ENCODE measurements at places on chromosomes 6 and 20.

DNA sequence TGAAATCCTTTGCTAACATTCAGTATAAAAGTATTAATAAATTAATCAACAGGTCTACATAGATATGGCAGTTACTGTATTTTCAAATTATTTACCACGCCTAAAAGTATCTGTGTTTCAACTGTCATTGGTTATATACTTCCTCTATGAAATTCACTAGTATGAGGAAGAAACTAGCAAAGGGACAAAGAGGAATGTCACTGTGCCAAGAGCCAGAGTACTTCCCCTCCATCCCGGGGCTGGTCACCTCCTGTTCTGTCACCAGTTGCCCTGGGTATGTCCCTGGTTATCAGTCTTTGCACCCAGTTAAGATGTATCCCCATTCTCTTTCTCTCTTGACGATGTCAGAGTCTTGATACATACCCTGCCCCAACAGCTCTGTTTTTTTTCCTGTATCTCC, 476.8 kb upstream of the SOX4 start:
- DNase-seq = no peak

GRCh38 chr6:28896505-28897368, 27.0 kb downstream of the TRIM27 start:
- DNase-seq = no peak

DNA sequence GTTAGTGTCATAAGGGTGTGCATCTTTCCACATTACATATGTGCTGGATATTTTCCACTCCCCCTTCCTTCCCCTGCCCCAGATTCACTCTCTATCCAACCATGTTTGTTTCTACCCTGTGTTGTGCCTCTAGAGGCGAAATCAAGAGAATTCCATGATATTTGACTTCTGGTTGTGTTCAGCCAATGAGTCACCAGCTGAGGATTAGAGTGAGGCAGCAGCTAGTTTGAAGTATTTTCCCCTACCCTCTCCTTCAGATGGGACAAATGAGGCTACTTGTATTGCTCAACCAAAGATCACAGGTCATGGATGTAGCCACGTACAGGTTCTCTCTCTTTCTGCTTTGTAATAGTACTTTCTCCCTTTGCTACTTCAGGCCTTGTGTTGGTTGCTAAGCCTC, 24.5 kb upstream of the OR2J2 start:
- no peak for DNase-seq

GRCh38 chr20:2693286-2694007, 867 bp downstream of the EBF4 start:
- DNase-seq = no peak

- DNase-seq = no peak
These were observed 86.2 kb downstream of the SPTLC3 start for GRCh38 chr20:13094976-13095375.

GRCh38 chr20:11852811-11853210, 64.9 kb upstream of the BTBD3 start:
- DNase-seq = no peak

- DNase-seq = no peak
These were observed 17.3 kb upstream of the SNRPB2 start for GRCh38 chr20:16712511-16712947.

DNA sequence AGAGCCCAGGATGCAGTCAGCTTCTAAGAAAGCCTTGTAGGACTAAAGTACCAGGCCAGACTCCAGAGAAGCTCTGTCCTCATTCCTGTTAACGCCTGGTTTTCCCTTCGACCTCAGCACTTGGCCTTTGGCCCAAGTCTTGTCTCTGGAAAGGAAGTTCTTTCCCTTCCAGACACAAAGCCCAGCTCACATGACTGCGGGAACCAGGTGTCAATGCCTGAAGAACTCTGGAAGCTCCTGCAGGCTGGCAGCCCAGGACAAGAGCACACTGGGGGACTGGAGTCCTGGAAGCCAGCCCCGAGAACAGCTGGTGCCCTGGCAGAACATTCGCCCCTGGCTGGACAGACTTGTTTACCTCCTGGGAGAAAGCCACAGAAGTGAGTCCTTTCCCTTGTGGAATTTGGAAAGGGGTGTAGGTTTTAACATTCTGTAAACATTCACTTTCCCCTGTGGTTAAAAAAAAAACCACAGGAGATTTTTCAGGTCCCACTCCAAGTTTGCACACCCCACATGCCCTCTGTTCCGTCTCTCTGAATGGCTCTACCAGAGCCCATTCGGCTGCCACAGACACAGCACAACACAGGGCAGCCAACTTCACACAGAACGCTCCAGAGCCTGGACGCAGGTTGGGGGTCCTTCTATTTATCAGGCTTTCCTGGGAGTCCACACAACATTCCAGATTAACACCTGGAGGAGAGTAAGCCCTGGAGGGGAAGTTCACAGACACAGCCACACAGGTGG, 18.1 kb downstream of the ACSS1 start:
- peak; percentile 90 for DNase-seq

DNA sequence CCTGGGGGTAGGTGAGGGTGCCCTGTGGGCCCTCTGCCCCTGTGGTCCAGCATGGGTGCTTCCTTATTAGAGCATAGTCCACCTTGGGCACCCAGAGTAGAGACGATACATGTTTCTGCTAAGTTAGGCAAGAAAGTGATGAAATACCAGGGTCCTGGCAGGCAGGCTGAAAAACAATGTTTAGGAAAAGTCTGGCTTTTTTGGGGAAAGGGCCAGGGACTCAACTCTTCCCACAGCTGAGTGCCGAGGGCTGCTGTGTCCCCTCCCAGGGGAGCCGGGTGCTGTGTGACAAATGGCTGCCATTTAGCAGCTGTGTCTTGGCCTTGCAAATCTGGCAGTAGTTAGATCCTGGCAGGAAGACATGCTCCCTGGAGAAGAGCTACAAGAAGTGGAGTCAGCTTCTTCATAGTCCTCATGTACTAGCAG, 61.5 kb downstream of the RREB1 start:
- DNase-seq = peak; percentile 83

- no peak for DNase-seq
These were observed 3.3 kb upstream of the TMEM14A start for GRCh38 chr6:52667572-52667971.

- DNase-seq = peak; percentile 83
These were observed 35.6 kb upstream of the RPS6KA2 start for GRCh38 chr6:166662690-166663089.

GRCh38 chr6:3318226-3318625, 59.5 kb downstream of the PSMG4 start:
- DNase-seq = no peak

- no peak for DNase-seq
These were observed 73.2 kb downstream of the SCP2D1 start for GRCh38 chr20:18886756-18887155.

DNA sequence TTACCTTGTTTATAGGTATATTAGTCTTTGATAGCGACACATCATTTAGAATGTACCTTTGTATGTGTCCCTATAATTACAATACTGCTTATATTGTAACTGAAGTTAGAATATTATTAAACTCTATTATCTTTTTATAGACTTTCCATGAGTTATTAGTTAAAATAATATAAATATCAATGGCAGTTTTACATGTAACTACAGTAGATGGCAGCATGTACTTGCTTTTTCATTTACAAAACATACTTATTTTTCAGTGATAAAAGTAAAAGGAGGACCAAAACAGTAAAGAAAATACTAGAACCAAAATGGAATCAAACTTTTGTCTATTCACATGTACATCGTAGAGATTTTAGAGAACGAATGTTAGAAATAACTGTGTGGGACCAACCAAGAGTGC, 364.3 kb downstream of the RIMS1 start:
- no peak for DNase-seq

DNA sequence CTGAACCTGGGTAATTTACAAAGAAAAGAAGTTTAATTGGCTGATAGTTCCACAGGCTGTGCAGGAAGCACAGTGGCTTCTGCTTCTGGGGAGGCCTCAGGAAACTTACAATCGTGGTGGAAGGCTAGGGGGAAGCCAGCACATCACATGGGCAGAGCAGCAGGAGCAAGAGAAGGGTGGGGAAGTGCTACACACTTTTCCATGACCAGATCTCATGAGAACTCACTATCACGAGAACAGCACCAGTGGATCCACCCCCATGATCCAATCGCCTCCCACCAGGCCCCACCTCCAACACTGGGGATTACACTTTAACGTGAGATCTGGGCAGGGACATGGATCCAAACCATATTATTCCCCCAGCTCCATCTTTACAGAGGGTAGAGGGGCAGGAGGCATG, 166.4 kb downstream of the NFATC2 start:
- DNase-seq = no peak

DNA sequence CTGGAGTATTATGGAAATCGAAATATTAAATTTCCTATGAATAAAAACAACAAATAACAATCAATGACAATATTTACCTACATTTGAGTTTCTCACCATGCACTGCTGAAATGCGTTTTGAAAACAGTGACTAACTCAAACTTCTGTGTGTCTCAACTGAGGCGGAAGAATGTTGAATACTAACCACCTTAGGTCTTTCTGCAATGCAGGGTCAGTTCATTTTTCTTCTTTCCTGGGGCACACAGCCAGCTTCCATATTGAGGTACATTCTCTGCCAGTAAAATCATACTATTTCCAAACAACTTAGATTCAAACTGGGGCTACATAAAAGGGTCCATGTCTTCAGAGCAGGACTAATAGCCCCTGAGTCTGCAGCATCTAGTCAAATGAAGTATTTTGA, 310.1 kb downstream of the UTRN start:
- DNase-seq = no peak

GRCh38 chr20:828987-829386, 4.5 kb upstream of the FAM110A start:
- DNase-seq = no peak

DNA sequence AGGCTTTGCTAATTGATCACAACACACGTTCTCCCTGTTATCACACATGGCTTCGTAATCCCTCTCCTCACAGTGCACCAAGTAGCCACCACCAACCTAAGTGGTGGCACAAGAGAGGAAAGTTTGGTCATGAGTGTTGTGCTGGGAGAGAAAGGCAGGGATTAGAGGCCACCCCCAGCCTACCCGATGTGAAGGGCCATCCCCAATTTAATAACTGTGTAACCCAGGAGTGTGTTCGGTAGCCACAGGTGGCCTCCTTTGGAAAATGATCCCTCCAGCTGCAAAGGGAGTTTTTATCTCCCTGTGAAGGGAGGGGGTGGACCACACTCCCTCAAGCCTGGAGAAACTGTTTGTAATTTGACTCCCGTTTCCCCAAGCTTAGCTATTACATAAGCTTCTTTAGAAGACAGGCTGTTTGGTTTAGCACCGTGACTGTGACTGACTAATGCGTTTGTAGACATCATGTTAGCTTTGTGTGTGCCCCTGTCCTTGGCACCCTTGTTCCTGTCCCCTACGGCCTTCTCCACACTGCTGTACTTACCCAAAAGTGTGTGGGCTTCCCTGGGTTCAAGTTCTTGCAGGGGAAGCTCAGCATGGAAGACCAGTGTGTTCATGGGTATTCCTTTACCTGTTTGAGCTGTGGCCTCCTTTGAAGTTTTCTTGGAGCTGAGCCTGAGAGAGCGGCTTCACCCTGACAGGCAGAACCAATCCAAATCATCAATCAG, 20.6 kb downstream of the PPP1R16B start:
- DNase-seq = no peak

DNA sequence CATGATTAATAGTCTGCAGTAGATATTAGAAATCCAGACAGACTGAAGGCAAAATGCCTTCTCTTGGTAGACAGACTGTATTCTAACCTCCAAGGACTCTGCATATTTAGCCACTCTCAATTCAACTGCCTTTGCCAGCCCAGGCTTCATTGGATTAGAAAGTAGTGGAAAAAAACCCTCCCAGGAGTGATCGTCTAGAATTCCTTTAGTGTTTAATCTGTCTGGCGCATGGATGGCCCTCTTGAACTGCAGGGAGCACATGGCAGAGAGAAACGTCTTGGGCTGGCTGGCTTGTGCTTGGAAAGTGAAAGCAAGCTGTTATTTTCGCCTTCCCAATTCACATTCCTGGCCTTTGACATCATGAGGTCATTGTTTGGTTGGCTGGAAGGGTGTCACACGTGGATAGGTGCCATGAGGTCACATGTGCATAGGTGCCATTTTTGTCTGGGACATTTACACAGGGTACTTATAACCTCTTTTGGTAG, 30.9 kb upstream of the NEDD9 start:
- DNase-seq = no peak

DNA sequence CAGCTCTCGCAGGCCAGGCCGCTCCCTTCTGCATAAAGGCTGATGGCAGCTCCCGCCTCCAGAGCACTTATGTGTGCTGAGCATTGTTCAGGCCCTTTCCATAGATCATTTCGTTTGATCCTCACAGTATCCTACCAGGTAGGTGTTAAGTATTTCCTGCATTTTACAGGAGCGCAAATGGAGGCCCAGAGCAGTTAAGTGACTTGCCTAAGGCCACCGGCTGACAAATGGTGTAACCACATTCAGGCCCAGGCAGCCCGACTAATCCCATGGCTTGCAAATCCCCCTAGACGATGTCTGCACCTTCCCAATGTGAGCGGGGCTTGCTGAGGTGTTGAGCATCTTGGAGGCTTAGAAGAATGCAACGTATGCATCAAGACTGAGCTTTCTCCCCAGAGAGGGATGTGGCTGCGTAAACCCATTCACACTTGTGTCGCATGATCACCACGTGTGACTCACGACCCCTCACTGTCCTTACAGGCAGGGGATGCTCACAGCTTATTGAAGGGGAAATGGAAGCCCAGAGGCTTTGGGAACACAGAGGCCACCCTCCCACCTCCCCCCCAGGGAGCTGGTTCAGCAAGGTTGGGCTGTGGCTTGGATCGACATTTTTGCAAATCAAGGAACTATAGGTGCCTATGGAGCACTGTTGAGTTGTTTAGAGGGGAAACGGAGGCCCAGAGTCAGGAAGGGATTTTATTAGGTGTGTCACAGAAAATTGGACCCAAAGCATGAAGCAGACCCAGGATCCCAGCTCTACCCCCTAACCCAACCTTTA, 7.0 kb downstream of the BPIFB2 start:
- no peak for DNase-seq

DNA sequence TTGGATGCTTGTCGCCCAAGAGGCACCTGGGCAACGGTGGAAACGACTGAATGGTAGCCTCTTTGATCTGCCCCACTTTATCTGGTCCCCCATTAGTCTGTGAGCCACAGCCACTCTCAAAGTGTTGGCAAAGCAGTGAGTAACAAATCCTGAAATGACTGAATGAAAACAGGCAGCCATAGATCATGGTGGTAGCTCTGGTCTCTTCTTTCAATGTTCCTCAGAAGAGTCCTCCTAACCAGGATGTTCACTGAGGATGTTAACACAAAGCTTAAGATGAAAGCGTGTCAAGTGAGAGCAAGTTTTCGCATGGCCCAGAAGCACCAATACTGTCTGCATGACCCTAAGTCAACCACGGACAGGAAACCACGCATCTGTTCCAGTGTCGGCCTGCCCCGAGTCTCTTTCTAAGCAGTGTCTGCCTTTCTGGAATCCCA, 107.3 kb downstream of the IRF4 start:
- no peak for DNase-seq

- no peak for DNase-seq
These were observed 32.1 kb downstream of the HLA-F start for GRCh38 chr6:29755295-29755871.

DNA sequence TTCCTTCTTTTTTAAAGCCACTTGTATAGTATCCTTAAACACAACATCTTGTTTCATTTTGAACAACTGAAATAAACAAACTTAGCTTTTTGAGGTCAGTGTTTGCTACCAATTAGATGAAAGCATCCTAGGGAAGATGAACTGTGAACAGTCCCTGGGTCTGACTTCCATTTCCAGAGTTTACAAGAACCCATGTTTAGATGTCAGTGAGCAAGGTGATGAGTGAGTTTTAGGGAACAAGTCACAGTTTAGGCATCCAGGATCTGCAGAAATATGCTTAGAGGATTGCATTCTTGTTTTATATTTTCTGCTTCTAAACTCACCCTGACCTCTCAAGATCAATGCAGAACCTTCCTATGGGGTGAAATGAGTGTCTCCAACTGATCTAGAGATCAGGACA, 3.0 kb downstream of the ZC2HC1B start:
- no peak for DNase-seq

GRCh38 chr6:73739096-73739495, 43.1 kb downstream of the CD109 start:
- DNase-seq = no peak
